Nephron progenitor cell (in vitro differentiated cells): ENCODE measurements at places on chromosomes 1 and 21.
A peak's percentile ranks its signal among the peaks of the same experiment; 100 is the strongest.

- DNase-seq: no peak
Observed at GRCh38 chr1:202587859-202588485, 122.3 kb downstream of the SYT2 start.

DNA sequence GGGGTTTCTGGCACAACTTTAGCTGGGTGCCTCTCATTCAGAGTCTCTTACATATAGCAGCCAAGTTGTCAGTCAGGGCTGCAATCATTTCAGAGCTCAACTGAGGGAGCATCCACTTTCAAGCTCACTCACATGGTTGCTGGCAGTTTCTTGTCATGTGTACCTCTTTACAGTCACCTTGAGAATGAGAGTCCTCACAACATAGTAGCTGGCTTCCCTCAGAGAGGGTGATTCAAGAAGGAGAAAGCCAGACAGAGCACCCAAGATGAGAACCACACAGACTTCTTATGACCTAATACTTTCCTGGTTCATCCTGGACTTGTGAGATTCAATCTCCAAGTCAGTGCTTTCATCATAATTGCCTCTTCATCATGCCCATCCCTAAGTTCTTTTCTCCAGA is 57.2 kb downstream of the DPT start:
- no peak for DNase-seq

- DNase-seq: no peak
Observed at GRCh38 chr1:75188892-75189291, 54.7 kb downstream of the LHX8 start.

DNA sequence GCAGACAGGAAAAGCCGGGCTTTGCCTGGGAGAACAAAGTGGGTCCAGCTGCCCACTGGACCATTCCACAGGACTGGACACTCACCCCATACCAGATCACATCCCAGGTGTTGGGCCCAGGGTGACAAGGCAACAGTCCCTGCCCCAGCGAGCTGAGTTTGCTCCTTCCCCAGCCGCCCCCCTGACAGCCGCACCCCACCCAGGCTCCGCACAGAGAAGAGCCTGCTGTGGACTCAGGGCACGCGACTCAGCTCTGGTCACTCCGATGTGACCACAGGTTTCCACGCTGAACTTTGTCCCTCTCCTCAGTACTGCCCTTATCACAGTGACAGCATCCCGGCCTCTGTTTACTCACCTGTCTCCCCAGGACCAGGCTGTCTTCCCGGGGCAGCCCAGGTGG is 1.2 kb downstream of the BMP8B start:
- DNase-seq: no peak

DNA sequence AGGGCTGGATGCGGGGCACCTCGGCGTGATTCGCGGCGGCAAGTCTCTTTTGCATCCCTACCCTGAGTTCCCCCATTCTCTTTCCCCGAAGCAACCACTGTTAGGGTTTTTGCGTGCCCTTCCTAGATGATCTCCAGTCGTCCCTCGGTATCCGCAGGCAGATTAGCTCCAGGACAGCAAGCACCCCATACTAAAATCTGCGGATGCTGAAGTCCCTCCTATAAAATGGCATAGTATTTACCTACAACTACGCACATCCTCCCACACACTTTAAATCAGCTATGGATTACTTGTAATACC is 22.8 kb upstream of the CFAP126 start:
- DNase-seq: no peak

GRCh38 chr1:107678993-107679392 is 286.0 kb downstream of the VAV3 start:
- no peak for DNase-seq

- no peak for DNase-seq
Observed at GRCh38 chr1:226675715-226676357, 63.2 kb downstream of the ITPKB start.

- no peak for DNase-seq
Observed at GRCh38 chr1:84436876-84437655, 38.8 kb downstream of the DNASE2B start.

- DNase-seq: no peak
Observed at GRCh38 chr1:82979593-82980236, 1019.2 kb downstream of the TTLL7 start.

GRCh38 chr1:214425716-214426425 is 125.5 kb downstream of the PTPN14 start:
- no peak for DNase-seq

GRCh38 chr1:226111883-226112261 is 49.4 kb downstream of the H3-3A start:
- no peak for DNase-seq

GRCh38 chr1:10519016-10519417 is 44.3 kb downstream of the PEX14 start:
- no peak for DNase-seq

GRCh38 chr21:16517383-16517782 is 787.6 kb downstream of the USP25 start:
- no peak for DNase-seq

- DNase-seq: peak; percentile 75
Observed at GRCh38 chr1:205430696-205431305, 8.9 kb upstream of the LEMD1 start.

DNA sequence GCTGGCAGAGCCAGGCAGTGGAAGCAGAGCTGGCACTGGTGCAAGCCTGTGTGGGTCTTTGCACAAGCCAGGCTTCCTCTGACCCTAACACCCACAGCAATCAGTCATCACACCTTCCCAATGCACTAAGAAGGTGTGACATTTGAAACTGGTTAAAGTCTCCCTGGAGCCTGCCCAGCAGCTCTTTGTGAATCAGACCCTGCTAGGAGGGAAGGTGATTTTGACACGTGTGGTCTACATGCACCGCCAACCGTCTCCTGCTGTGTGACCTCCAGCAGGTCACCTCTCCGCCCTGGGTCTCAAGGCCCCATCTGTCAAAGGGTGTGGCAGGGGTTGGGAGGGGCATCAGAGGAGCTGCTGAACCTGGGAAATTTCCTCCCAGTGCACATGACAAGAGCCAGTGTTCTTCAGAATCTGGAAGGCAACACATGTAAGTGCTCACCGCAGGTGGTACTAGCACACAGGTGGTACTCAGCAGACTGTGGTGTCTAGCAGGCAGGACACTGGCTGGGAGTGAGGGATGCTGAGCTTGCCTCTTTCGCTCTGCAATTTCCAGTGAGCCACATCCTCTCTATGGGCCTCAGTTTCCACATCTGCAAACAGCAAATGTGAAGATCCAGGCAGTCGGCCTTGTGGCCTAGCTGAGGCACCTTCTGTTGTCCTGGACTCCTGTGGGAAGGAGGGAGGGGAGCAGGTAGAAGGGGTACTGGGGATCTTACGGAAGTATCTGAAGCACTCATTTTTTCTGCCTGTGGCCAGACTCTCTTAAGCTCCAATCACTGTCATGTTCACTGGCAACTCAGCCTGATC is 123.2 kb downstream of the DMRTB1 start:
- peak; percentile 38 for DNase-seq

GRCh38 chr1:109917768-109918606 is 7.3 kb downstream of the CSF1 start:
- no peak for DNase-seq

DNA sequence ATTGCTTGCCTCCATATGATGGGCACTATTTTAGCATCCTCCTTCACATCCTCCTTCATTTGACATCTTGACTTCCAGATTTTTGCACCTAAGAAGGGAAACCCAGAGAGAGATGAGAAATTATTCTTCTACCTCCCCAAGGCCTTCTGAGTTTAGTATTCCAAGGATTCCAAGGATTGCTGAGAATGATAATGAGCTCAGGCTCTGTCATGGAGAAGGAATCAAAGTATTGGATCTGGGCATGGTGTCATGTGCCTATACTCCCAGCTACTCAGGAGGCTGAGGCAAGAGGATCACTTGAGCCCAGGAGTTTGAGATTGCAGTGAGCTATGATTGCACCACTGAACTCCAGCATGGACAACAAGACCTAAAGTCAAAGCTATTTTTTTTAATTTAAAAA is 26.6 kb upstream of the ZNF281 start:
- no peak for DNase-seq

GRCh38 chr21:35395728-35396127 is 346.6 kb upstream of the RUNX1 start:
- DNase-seq: no peak

DNA sequence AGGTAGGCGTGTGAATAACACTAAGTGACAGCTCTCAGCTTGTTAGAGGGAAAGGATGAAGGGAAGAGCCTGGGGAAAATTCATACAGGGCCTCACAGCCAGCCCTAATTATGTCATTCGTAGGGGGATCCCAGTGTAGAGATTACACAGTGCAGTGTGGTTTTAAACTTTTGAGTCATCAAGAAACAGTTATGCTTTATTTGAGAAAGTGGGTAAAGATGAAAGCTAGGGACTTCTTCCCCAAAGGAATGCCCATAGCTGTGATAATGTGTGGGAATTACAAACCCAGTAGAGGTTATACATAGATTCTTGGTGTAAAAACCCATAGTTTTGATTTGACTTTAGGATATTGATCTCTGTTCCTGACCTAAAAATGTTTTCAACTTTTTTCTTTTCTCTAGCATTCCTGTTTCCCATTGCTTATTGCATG is 1.9 kb downstream of the TTF2 start:
- DNase-seq: no peak

DNA sequence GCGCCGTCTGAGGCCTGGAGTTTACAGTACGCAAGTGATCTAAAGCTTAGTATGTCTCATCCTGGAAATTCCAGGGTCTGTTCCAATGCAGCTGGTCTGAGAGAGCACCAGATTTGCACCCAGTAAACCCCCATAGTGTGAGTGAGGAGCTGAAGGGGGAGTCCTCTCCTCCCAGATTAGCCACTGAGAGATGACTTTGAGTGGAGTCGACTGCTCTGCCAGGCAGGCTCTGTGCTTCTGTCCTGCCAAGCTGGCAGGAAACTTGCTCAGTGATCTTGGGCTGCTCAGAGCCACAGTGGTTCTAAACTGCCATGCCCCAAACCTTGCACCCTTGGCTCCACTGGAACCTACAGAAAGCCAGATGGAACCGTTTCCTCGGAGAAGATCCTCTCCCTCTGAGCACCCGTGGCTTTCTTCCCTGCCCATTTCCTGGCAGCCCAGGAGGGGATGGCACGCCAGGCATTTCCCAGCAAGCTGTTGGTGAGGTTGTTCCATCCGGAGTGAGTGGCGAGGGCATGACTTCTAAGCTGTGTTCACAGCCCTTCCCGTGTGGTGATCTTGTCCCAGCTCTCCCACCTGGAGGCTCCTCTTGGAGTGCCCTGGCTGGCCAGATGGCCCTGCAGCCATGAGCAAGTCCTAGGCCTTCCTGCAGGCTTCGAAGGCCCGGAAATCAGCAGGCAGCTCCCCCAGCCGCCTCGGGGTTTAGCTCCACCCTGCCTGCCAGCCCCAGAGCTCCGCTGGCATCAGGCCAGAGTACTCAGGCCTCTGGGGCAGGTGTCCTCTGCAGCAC is 125.9 kb upstream of the VAMP3 start:
- DNase-seq: no peak

DNA sequence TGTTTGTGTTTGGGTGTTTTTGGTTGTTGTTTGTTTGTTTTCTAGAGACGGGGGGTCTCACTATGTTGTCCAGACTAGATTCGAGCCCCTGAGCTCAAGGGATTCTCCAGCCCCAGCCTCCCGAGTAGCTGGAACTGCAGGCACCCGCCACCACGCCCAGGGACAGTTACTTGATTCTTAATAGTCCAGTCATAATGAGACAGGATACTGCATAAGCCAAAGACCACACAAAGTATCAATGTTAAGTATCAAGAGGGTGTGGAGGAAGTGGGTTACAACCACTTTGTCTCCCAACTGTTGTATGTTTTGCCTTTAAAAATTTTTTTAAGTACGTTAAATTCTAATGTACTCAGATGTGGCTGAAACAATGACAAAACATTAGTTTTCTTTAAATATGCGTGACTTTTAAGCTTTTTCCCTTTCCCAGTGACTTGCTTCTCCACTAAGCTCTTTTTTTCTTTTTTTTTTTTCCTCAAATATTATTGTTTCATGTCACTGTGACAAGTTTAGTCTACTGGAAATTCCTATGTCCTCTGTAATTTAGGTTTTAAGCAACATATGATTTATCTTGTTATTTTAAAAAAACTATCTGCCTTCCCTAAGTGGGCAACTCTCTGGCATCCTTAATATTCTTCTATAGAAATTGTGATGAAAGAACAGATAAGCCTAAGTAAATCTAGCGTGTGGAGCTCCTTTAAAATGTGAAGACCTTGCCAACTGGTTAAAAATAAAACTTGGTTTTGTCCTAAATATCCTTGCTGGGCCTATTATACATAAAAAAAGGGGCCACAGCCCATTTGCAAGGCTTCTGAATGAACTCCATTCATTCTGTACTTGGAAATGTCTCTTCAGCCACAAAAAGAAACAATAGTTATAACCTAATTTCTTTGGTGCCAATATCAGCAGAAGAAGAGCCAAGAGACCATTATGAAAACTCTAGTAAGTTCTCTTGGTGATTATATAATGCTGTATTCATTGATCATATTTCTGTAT is 56.2 kb upstream of the DPH5 start:
- no peak for DNase-seq

GRCh38 chr1:50438945-50439344 is 15.7 kb upstream of the DMRTA2 start:
- no peak for DNase-seq

- no peak for DNase-seq
Observed at GRCh38 chr1:227306689-227307088, 11.6 kb downstream of the CDC42BPA start.
